ENCODE measurements at places on chromosomes 12 and 14.

- DNase-seq = no peak
These were observed 7.9 kb downstream of the HDAC7 start for GRCh38 chr12:47811581-47812484.

DNA sequence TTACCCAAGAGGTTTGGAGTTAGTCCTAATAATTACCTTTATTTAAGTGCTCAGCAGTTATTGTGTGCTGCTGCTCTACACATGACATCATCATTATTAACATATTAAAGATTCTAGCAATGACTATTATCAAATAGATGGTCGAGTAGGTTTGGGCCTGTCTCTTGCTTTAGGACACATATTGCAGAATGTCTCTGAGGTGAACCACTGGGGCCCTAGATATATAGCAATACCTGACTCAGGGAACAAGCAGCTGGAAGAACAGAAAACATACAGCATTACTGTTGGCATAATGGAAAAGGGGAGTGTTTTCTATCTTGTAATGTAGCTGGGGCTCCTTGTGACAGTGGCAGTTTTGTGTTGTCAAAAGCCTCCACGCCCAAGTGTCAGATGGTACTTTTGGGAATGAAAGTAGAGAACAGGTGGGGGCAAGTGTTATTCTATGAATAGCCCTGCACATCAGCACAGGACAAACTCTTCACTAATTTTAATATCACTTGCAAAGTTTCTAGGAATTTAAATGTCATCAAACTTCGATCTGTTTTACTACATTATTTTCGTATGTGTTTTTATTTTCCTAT is 54.6 kb downstream of the C12orf56 start:
- no peak for DNase-seq

DNA sequence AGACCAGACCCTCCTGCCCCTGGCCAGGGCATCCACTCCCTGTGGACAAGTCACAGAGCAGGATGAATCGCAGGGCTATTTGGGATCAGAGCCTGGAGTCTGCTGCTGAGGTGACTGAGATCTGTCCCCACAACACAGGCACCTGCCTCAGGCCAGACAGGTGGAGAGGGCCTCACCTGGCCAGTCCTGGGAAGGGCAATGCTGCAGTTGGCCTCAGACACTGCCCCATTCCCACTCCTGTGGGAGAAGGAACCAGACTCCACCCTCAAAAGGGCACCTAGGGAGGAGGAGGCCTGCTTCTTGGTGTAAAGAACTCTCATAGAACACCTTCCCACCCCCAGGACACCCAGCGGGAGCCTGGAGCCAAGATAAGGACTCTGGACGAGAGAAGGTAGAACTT is 48.3 kb upstream of the PLEKHG6 start:
- DNase-seq = no peak

GRCh38 chr12:96500693-96501092 is 11.3 kb downstream of the CFAP54 start:
- DNase-seq = no peak

DNA sequence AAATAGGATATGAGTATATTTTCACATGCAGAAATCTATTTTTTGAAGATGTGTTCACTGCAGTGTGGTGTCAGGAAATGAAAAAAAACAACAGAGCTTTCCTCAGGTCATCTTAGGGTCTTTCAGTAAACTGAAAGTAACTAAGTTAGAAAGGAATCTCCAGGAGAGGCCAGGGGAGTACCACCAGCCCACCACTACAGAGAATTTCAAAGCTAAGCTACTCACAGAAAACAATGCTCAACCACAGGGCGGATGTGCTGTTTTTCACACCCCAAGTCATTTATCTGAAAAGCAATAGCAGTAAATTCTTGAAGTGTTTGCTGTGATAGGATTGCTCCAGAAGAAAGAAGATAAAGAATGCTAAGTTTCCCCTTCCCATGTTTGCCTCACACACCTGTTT is 79.0 kb downstream of the IFNG start:
- no peak for DNase-seq

DNA sequence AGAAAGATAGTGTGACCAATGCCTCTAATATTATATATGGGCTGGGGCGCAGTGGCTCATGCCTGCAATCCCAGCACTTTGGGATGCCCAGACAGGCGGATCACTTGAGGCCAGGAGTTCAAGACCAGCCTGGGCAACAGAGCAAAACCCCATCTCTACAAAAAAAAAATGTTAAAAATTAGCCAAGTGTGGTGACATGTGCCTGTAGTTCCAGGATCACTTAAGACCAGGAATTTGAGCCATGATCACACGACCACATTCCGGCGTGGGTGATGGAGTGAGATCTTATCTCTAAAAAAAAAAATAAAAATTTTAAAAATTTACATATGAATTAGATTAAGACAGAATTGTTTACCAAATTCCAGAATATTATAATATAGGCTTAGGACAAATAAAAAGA is 12.0 kb downstream of the TM7SF3 start:
- no peak for DNase-seq

DNA sequence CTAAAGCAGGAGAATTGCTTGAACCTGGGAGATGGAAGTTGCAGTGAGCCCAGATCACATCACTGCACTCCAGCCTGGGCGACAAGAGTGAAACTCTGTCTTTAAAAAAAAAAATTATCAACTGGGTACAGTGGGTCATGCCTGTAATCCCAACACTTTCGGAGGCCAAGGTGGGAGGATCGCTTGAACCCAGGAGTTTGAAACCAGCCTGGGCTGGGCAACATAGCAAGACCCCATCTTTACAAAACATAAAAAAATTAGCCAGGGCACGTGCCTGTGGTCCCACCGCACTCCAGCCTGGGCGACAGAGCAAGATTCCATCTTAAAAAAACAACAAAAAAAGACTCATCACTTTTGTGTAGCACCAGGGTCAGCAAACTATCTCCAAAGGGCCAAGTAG is 7.1 kb upstream of the NANOG start:
- no peak for DNase-seq
